ENCODE measurements at places on chromosomes 2 and 18.

DNA sequence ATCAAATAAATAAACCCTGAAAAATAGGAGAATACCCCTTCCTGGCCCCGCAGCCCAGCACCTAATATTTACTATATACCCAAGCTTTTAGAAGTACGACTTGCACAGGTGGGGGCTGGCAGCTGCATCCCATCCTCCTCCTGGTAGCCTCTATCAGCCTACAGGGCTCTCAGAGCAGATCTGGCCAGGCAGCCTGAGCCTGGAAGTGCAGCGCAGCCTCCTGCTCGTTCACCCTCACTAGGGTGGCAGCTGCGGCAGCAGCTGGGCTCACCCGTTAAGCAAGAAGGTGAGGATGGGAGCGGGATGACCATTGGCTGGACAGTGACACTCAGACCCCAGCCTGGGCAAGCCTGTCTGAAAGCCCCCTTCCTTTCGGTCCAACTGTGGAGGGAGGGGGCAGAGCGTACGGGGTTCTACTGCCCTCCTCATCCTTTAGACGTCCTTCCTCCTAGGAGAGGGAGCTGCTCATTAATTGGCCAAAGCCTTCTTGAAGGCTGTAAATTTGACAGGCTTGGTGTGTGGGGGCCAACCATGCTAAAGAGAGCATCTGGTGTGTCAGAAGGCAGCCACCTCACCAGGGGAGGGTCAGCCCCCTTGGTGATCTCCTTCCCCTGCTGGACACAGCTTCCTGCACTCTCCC lies 23.3 kb downstream of the MPHOSPH10 start:
- DNase-seq: no peak

- DNase-seq: no peak
These were observed 12.4 kb upstream of the DNMT3A start for GRCh38 chr2:25354116-25354515.

- DNase-seq: no peak
These were observed 83.4 kb downstream of the TTN start for GRCh38 chr2:178723786-178724346.

GRCh38 chr2:68548396-68548795 lies 81.0 kb downstream of the APLF start:
- DNase-seq: no peak

DNA sequence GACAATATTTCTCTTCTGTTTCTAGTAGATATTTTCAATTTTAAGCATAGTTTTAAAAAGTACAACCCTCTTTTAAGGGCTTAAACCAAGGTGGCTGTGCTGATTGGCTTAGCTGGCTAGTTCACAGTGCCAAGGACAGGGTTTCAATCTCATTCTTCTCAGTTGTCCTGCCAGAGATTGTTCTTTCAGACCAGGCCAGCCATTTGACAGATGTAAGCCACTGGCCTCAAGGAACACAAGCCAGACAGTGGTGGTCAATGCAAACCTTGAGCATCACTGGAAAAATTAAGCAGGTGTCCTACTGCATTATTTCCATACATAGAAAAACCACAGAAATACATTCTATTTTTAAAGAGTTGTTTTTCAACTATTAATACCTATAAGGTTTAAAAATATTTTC lies 5.9 kb downstream of the RNF103 start:
- DNase-seq: no peak

GRCh38 chr2:74048147-74048546 lies 63.4 kb downstream of the TET3 start:
- DNase-seq: no peak

- no peak for DNase-seq
These were observed 137.7 kb downstream of the THNSL2 start for GRCh38 chr2:88307817-88308216.

- DNase-seq: no peak
These were observed 55.5 kb downstream of the TBR1 start for GRCh38 chr2:161471631-161472030.

DNA sequence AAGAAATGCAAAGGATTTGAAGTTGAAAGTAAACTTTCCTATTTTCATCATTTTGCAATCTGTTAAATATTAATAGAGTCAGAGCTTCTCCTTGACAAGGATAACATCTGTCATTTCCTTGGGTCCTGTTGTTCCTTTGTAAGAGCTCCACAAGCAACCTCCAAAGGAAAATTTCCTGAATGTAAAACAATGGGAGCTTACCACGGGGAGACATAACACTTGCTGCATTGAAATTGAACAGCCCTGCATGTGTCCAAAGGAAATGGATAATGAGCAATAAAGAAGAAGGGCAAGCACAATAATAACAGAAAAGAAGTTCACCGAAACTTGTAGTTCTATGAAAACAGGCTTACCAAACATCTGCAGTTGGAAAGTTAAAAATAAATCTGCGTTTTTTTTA lies 42.0 kb upstream of the SCG2 start:
- no peak for DNase-seq

DNA sequence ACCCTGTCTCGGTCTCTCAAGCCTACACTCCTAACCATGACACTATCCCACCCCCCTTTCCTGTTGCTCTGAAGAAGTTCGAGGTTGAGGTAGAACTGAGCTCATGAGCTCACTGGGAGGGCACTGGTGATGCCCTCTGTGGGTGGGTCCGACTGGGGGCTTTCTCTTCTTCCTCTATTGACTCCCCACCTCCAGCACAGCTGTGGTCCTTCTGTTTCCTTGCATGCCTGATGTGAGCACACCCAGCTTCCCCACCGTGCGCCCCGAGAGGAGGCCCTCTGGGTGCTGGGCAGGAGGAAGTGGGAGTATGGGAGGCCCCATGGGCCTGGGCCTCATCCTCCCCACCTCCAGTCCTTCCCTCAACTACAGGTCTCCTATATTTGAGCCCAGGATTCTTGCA lies 20.9 kb downstream of the SPEG start:
- no peak for DNase-seq

GRCh38 chr18:30440351-30440750 lies 602.2 kb downstream of the DSC3 start:
- no peak for DNase-seq

DNA sequence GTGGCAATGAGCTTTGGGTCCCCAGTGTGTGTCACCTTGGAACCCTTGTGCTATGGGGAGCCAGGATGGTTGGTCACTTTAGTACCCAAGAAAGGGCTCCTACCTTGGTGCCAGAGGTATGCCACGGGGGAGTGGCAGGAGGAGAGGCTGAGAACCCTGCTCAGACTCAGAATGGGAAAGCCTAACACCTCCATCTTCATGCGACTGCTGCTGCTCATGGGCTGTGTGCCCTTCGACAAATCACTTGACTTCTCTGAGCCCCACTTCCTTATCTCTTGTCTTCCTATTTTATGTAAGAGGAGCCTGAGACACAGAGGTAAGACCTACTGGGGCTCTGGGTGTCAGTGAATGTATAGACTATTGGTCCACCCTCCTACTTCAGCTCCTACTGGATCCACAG lies 25.1 kb downstream of the EHD3 start:
- no peak for DNase-seq

DNA sequence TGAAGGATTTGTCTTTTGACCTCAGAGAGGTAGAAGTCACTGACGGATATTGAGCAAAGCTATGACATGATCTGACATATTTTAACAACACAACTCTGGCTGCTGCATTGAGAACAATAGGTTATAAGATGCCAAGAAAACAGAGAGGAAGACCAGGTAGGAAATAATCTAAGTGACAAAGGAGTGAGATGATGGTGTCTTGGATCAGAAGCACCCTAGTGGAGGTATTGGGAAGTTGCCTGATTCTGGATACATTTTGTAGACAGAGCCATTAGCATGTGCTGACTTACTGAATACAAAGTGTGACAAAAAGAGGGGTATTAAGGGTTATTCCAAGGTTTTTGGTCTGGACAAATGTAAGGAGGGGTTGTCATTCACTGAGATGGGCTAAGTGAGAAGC lies 1438.1 kb downstream of the DPP10 start:
- DNase-seq: no peak

GRCh38 chr2:10234409-10235094 lies 68.2 kb upstream of the HPCAL1 start:
- DNase-seq: no peak

DNA sequence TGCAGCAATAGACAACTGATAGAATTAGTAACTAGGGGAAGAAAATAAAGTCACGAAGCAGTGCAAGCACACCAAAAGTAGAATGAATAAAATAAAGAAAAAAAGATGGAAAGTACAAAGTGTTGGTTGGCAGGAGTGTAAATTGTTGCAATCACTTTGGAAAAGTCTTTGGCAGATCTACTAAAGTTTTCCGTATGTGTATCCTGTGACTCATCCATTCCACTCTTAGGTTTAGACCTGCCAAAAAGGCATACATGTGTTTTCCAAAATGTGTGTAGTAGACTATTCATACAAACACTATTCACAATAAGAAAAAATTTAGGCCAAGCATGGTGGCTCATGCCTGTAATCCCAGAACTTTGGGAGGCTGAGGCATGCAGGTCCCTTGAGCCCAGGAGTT lies 282.1 kb upstream of the FSIP2 start:
- no peak for DNase-seq

- DNase-seq: no peak
These were observed 248.9 kb downstream of the TDRD15 start for GRCh38 chr2:21372654-21373053.

DNA sequence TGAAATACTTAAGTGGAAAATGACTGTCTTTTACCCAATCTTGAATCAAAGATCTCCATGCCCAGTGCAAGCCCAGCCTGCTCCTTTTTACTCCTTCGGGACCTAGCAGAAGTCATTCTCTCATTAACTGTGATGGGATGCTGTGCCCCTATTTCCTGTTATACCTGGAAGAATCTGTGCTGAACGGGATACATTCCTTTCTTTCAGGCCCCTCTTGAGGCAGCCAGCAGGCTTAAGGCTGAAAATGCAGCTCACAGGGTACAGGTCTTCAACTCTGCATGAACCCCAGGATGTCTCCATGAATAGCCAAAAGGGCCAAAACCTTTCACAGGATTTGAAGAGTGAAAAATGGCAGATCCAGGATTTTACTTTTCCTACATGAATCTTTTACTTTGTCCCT lies 784.8 kb upstream of the KLHL29 start:
- no peak for DNase-seq
